ENCODE measurements at places on chromosomes 2 and 18. TPM values are rescaled to one million over a fixed set of nuclear protein-coding genes. Genes with fewer than 3 reads are reported as not detected.

DNA sequence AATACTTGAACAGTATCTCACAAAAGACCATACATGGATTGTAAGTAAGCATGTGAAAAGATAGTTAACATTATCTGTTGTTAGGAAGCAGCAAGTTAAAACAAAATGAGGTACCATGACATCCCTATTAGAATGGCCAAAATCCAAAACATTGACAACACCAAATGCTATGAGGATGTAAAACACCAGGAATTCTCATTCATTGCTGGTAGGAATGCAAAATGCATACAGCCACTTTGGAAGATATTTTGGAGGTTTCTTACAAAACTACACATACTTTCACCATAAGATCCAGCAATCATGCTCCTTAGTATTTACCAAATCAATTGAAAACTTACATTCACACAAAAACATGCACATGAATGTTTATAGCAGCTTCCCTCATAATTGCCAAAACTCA, 30.9 kb upstream of the ICOS start:
- no peak for DNase-seq

DNA sequence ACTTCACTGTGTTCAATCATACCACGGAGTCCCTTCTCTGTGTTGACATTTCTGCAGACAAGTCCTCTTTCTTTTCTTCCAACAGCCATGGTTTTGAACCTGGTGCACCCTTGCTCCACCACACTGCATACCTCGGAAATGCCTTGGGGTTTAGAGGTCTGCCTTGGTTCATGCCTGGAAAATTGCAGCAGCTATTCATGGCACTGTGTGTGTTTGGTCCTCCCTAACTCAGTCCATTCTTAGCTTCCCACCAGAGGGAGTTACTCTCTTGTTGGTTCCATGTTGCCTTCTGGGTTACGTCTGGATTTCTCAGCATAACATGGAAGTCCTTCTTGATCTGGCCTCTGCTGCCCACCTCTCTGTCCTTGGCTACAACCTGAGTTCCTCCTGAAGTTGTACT, 206.0 kb downstream of the FHOD3 start:
- no peak for DNase-seq

DNA sequence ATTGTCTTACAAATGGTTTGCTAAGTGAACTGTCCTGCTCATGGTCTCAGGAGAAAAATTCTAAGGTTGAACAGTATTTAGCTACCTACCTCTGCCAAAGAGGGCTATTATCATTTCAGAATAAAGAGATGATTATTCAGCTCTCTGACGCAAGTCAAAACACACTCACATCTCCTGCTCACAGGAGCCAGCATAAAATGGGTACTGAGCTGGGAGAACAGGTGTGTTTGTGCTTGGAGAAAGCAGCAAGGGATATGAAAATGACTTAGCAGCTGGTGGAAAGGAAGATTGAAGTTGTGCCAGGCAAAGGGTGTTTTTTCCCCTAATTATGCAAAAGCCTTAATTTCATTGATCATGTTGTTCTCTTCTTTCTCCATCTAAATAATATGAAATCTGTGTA, 47.3 kb upstream of the TANK start:
- DNase-seq, result no peak

- no peak for DNase-seq
Measured at GRCh38 chr2:38079116-38080052, 3.4 kb upstream of the CYP1B1 start.

DNA sequence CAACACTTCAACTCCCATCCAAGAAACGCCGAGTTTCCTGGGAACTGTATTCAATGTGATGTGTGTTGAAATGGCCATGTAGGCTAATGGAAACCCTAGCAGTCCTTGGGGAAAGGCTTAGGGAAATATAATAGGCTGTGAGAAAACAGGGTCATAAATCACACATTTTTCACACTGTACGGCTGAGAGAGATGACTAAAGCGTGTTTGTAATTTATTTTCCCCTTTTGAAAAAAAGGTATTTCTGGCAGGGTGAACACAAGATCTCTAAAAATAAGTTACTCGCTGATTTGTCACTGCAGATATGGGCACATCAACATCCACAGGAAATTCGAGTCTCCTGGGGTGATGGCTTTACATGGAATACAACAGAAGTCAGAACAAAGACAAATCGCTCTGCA, 109.6 kb upstream of the ST6GAL2 start:
- no peak for DNase-seq

The NFATC1 gene
- 5.2 TPM for total RNA-seq

The SERPINB8 gene
- total RNA-seq, result 5.7 TPM

The FBLN7 gene
- total RNA-seq, result 7.8 TPM

The SPDYA gene
- total RNA-seq, result 1.4 TPM

The DPP4 gene
- total RNA-seq, result 2.4 TPM

The TWIST2 gene
- 1.4 TPM for total RNA-seq

The SDC1 gene
- 1.2 TPM for total RNA-seq
